ENCODE measurements at places on chromosomes 1 and 21.
A peak's percentile ranks its signal among the peaks of the same experiment; 100 is the strongest.

GRCh38 chr1:1200876-1201810, 5.2 kb downstream of the TNFRSF18 start:
- peak; percentile 32 for DNase-seq

- DNase-seq, result no peak
Measured at GRCh38 chr1:6861075-6861724, 75.9 kb downstream of the CAMTA1 start.

DNA sequence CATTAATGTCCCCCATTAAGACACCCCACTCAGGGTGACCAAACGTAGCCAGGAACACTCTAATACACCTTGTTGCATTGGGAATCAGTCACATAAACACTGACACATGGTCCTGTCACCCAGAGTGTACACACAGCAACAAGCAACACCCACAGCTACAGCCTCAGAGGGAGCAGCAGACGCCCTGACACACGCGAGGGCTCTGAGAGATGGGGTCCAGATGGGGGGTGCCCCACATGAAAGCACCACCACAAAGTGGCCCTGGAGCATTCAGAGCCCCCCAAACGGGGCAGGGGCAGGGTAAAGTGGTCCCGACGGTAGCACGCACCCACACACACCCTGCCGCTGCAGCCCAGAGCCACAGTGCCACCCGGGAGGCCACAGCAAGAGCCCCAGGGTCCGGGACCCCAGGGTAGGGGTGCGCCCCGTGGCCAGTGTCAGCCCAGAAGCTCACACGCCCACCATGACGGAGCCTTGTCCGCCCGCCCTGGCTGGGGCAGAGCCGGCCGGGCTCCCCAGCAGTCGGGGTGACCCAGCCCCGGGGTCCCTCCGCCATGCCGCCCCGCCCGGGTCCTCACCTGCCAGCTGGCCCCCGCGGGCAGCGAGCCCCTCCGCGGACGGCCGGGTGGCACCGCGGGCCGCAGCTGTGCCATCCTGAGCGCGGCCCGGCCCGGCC, 47.3 kb downstream of the RAP1GAP start:
- no peak for DNase-seq

- DNase-seq, result no peak
Measured at GRCh38 chr1:199135901-199136300, 497.1 kb downstream of the PTPRC start.

DNA sequence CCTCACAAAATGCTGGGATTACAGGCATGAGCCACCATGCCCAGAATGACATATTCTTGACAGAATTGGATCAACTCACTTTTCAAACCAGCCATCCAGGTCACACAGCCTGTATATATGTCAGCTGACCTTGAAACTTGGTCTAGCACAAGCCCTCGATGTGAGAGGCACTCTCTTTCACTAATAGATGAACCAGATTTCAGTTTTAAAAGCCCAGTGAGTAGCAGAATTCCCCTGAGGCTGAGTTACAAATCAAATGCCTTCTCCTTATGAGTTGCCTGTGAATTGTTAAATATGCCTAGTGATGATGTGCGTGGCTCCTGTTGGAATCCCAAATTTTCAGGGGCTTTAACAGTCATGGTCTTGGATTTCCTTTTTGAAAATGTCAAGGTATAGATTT, 88.7 kb downstream of the CD247 start:
- no peak for DNase-seq

GRCh38 chr1:7813677-7814373, 29.7 kb downstream of the PER3 start:
- no peak for DNase-seq

- no peak for DNase-seq
Measured at GRCh38 chr21:45035477-45035848, 38.9 kb upstream of the ADARB1 start.

DNA sequence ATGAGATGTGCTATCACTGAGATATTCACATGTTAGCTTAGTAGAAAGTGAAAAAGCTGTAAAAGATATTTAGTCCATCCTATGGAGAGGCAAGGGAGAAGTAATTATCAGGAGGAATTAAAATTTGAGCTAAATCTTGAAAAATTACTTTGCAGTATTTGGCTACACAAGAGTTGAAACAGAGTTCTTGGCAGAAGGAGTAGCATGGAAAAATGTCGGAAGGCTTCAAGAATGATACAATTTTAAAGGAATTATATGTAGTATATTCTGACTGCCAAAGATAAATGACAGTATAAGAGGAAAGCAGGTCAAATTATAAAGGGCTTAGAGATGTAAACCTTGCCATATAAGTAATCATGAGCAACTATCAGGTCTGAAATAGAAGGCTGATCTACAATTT, 518.9 kb downstream of the BRINP3 start:
- no peak for DNase-seq

DNA sequence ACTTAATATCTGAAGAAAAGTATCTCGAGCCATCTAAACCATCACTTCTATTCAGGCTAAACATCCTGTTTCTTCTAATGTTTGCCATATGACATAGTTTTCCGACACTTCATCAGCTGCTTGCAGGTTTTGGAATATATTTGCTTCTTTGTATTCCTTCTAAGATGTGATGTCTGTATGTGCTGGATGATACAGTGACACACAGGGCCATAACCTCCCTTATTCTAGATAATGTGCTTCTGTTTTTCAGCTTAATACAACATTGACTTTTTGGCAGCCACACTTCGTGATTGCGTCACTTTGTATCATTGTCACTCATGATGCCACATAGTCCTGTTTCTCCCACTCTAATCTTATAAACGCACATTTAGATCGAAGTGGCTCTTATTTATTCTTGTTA, 156.3 kb downstream of the CRB1 start:
- no peak for DNase-seq

DNA sequence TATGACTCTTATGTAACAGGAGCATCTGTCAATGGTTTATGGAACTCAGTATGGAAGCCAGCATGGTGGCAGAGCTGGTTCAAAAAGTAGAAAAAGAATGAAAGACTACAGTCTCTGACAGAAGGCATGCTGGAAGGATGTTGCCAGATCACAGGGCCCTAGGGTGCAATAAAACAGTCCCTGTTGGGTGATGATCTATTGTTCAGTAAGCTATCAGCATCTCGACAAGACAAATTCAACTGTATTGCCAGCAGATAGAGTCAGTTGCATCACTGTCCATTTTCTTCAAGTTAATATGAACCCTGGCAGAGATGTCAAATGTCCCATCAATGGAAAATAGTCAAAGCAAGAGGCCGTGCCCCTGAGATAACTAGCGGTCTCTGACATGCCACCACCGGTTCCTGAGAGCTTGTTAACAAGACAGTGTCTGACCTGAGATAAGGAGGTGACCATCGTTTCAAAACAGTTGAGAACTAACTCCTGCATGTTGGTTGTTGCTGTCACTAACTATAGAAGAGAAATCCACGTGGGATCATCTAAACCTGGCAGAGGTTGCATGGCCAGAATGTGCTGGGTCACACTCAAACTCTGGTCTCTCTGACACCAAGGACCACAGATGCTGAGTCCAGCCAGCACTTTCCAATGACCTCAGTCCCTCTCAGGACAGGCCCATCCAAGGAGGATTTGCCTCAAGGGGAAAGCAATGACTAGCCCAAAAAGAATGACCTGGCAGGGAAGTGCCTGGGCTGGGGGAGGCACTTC, 125.9 kb downstream of the RIPK4 start:
- no peak for DNase-seq

- DNase-seq, result no peak
Measured at GRCh38 chr1:110618668-110619067, 12.5 kb upstream of the KCNA2 start.

DNA sequence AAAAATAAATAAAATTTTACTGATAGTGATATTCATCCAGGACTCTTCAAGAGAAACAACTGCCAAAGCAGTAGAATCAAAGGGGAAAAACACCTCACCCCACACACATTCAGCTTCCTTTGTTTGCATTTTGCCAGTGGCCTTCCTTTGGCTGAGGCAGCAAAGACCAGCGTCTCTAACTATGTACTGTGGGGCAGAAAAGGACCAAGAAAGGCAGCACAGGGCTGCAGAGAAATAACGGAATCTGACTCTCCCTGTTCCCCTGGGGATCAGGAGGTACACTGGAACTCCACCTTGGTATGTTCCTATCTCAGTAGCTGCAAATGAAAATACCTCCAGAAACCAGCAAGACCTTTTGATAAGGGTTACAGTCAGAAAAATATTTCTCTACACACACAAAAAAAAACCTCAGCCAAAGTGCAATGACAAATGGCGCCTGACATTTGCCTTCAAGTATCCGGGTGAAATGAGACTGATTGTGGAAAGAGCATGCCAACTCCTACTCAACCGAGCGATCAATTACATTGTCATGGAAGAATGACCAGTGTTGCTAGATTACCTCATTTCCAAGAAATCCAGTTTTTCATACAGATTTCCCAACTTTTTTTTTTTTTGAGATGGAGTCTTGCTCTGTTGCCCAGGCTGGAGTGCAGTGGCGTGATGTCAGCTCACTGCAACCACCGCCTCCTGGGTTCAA, 50.9 kb downstream of the TARBP1 start:
- DNase-seq, result no peak

DNA sequence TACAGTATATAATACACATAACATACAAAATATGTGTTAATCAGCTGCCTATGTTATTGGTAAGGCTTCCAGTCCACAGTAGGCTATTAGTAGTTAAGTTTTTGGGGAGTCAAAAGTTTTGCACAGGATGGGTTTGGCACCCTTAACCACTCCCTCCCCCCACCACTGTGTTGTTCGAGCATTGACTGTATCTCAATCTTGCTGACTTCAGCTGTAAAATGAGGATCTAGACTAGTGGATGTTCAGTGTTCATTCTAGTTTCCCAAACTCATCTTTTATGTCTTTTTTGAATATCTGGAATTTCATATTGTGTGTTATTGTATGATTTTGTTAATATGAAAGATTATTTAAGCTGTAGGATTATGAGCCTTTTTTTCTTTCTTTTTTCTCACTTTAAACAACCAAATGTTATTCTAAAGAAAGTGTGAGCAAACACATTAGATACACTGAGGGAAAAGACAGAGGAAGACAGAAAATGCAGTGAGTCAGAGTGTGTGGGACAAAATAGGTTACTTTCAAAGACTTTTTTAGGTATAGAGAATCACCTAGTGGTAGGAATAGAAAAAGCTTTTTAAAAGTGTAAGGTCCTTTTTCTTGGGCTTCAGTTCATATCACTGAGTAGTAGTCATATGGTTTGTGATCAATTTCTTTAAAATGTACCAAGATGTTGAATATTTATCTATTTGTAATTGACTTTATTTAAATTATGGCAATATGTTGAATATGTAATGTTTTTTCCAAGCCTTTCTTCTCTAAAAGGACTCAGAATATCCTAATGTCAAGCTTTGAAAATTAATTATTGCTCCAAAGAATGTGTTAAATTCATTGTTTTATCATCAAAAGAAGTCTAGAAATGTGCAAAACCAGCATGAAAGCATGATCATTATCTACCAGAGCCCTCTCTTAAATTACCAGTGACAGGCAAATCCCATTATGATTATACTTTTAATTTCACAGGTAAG, 17.9 kb upstream of the CENPF start:
- no peak for DNase-seq

DNA sequence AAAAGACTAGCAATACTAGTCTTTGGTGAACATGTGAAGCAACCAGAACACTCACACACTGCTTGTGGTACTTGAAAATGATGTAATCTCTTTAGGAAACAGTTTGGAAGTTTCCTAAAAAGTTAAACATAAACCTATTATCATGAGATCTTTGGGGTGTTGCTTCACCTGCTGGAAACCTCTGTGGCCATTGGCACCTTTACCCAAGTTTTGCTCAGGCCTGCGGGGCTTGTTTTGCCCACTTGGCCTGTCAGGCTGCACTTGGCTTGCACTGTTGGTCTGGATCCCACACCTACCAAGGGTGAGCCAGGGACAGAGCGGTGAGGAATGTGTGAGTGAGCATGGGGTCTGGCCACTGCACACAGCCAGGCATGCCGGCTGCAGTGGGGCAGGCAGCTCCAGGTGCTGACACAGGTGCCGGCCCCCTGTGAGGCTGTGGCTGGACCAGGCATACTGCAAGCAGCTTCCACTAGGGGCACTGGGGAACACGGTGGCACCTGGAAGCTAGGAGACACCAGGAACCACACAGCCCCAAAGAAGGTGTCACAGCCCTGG, 14.4 kb upstream of the FNBP1L start:
- no peak for DNase-seq

DNA sequence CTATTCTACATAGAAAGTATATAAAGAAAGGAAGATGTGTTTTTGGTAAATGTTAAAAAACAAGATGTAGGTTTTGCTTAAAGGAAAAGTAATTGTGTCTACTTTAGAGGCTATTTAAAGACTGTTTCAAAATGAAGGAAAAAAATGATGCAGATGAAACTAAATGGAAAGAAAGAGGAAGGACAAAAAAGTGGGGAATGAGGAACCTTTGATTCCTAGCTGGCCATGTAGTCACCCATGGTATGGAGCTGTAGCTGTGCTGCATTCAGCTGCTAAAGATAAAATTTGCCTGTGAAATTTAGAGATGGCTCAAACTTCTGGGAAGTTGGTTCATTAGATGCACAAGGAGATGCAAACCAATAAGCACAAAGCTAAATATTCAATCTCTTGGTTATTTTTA, 86.8 kb upstream of the SERBP1 start:
- no peak for DNase-seq

- no peak for DNase-seq
Measured at GRCh38 chr1:63368131-63368530, 704 bp downstream of the ALG6 start.

- DNase-seq, result peak; percentile 11
Measured at GRCh38 chr1:114299331-114299975, 145.8 kb upstream of the SYT6 start.

- DNase-seq, result no peak
Measured at GRCh38 chr1:7402548-7402850, 368.6 kb upstream of the VAMP3 start.

DNA sequence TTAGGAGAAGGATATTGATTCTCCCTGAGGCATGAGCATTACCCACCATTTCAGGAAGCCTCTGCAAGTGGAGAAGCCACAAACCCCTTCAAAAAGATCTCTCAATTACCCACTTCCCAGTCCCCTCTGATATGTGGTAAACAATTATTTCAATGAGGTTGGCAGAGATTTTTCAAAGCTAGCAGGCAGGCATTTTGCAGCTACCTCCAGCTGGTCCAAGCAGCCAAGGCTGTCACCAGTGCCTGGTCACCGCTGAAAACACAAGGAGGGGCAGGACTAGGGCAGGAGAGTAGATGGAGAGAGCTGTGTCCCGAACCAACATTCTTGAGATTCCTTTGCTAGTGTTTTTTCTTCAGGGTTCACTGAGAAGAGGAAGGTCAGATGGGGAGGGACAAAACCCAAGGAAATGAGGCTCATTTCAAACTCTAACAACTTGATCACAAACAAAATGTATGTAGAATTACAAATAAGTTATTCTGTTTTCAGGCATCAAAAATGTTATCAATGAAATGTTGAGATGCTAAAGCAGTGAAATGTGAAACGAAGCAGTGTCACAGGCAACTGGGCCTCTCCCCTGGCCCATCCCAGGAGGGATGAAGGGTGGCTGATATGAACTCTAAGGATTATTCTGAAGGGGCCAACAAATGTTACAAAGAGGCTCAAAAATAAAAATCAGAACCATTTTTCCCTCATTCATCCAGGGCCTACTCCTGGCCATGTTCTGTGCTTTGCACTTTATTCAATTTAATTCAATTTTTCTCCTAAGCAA, 22.3 kb downstream of the APP start:
- no peak for DNase-seq
